NCI-H345 (cell line): ENCODE measurements at places on chromosomes 5 and 9.

DNA sequence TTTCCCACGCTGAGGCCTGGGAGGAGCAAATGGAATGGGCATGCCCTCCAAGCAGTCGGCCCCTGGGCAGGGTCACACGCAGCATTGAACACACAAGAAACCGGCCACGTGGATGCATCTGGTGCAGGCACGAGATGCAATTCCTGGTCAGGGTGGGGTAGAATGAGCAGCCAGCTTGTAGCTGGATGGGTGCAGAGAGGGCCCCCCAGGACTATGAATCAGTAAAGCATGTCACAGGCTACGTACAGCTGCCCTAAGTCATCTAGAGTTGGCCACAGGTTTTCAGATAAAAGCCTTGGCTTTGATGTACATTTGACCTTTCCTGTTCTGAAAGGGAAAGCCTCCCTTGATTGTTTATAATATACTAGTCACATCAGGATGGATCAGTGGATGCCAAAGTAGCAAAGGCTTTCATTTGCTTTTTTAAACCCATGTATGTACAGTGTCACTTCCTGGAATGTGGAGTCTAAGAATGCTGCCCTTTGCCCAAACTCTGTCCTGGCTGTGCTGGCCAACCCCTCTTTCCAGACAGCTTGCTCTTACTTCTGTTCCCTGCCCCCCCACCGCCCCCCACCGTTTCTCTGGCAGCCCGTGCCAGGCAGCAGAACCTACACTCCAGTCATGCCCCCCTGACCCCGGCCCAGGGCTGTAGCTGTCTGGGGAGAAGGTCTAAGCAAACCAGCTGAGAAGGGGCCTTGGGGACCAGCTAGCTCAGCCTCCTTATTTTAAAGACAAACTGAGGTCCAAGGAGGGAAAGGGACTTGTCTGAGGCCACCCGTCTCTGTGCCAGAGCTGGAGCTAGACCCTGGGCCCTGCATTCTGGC, 169.2 kb downstream of the HSPA4 start:
- DNase-seq = no peak

GRCh38 chr9:9819886-9820285, 792.9 kb downstream of the PTPRD start:
- DNase-seq = no peak

- DNase-seq = no peak
Measured at GRCh38 chr9:111263116-111263515, 66.9 kb downstream of the OR2K2 start.

DNA sequence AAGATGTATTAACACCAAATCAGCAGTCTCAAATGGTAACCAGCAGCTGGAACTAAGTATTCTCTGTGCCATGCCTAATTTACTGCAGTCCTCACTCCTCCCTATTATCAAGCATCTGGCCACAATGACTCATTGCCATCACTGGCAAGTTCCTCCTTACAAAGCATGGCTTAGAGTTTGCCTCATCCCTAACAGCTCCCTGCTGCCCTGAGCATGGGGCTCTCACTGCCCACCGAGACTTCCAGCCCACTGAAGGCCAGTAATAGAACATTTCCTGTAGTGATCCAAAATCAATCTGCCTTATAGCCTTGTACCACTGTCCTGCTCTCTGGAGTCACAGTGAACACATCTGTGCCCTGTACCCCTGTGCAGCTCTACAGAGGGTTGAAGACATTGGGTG, 211.9 kb upstream of the TRIM32 start:
- DNase-seq = no peak

- no peak for DNase-seq
Measured at GRCh38 chr5:161966564-161966963, 101.0 kb upstream of the GABRG2 start.

- no peak for DNase-seq
Measured at GRCh38 chr5:82364497-82364896, 86.3 kb upstream of the RPS23 start.

DNA sequence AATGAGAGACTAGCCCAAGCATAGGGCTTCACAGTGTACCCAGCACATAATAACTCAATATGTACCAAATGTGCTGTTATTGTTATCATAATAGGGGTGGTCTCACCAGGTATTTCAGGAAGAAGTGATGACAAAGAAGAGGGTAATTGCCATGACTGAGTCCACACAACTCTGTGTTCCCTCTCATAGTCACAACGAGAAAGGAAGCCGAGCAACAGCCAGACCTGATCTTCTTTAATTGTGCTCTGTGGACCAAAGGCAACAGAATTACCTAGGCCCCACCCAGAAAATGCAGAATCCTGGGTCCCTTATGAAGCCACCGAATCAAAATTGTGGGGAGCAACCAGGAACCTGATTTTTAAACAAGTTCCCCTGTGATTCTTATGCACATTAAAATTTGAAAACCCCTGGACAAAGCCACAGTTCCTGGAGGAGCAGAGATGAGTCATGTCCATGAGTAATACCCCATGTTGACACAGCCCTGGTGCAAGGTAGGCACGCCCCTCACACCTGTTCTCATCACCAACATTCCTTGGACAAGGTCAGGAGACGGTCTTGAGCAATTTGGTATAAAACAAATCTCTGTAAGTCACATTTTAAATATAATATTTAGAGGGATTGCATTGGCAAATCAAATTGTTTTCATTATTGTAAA, 5.2 kb downstream of the FGF1 start:
- DNase-seq = peak; percentile 25
